ENCODE measurements at places on chromosomes 3 and 15.

DNA sequence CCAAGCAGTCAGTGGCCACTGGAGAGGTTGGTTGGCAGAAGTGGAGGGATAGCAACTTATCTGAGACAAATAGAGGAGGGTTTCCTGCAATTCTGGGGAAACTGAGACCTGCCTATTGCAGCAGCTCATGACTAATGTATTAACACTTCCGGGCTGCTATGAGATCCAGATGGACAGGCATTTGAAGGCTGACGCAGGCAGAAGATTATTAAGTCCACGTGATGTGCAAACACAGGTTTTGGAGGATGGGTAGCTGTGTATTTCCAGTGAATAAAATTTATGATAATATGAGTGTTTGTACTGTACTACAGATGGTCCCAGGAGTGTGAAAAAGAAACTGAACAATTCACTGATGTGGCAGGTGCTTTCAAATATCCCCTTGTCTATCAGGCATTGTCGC, 28.5 kb upstream of the CFAP161 start:
- no peak for DNase-seq

DNA sequence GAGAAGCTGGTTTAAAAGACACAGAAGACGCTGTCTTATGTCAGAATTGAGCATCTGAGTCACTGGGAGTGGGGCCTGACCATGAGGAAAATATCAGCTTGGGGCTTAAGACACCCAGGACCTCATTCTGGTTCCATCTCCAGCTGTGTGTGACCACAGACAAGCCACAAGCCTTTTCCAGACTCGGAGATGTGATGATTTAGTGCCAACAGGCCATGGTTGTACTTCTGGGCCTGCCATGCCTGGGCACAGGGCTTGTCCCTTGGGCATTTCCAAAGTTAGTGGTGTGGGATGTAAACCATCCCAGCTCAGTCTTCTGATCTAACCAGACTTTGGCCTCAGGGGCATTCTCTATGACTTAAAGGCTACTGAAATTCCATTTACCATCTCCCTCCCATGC, 269.8 kb downstream of the RYR3 start:
- DNase-seq, result no peak

DNA sequence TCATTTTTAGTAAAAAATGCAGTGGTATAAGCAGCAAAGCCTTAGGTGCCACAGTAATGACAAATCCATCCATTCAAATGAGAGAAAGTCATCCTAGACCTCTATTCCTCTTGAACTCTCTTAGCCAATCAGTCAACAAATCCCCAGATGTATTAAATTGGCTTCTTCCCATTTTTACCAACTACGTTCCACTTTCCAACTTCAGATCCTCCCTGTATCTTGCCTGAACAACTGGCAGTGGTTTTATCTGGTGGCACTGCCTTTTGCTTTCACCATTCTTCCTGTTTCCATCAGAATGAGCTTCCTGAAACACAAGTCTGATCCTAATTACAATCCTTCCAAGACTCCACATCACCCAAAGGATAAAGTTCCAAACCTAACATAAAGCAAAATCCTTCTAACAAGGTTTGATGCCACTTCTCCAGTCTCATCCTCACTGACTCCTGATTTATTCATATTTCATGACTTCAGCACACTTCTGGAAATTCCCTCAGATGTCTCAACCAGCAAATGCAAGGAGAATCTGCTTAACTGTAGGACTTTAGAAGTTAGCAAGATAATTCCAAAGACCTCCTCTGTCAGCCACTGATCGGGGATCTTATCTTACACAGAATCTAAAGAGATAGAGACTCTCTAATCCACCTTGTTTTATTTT, 69.8 kb upstream of the SLC4A7 start:
- DNase-seq, result no peak

GRCh38 chr3:134880431-134880830, 85.4 kb downstream of the EPHB1 start:
- DNase-seq, result no peak

GRCh38 chr15:63082366-63082765, 39.3 kb upstream of the LACTB start:
- no peak for DNase-seq

DNA sequence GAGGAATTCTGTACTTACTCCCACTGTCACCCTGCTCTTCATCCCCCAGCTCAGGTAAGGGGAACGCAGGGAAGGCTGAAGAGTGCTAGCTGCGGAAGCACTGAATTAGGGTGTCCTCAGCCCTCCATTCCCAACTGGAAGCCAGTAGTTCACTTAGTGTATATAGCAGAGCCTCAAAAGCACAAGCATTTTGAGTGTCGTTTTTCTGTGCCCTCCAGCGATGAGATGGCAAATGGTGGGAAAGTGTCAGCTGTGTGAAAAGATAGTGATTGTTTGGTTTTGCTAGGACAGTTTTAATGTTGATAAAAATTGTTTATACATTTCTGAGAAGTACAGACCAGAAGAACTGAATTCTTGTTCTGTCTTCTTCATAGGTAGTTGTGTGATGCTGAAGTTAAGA, 10.8 kb downstream of the MRPS22 start:
- no peak for DNase-seq

- DNase-seq, result no peak
Observed at GRCh38 chr3:26202169-26202568, 412.3 kb downstream of the OXSM start.

- no peak for DNase-seq
Observed at GRCh38 chr3:61813636-61814035, 252.3 kb downstream of the PTPRG start.

DNA sequence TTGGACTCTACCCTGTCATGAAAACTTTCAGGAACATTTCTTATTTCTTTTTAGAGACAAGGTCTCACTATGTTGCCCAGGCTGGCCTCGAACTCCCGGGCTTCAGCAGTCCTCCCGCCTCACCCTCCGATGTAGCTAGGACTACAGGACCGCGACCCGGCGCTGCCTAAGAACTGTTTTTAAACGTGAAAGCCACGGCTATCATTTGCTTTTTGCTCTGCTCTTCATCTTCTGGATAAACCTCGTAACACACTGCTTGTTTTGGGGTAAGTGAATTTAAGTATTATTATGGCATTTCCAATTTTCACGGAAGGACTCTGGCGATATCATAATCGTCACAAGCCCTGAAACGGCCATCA, 14.3 kb upstream of the CCNL1 start:
- DNase-seq, result no peak

DNA sequence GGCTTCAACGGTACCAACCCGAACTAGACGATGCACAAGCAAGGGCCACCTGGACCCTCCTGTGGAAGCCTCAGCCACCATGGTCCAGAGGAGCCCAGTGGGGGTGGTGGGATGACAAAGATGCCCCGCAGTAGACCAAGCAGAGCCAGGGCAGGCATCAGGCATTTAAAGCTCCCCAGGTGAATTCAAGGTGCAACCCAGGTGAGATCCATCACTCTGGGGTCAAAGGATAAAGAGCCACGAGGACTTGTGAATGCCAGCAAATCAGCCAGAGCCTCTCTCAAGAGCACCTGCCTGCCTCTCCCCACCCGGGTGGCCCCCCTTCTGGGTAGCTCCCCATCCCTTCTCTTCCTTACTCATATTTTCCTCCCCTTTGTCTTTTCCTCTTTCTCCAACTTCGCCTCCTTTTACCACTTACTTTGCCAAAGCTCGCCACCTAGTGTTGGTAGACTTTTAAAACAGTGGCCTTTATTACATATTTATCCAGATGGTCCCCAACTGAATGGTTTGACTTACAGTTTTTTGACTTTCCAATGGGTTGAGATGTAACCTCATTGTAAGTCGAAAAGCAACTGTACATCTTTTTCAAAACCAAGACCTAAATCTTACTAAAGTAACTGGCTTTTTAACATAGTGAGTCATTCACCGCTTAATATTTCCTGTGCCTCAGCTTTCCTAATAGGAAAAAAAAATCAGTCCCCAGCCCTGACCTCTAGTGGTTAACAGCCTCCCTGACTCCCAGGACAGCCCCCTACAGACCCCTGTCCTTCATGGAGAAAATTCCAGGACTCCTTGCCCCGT, 18.8 kb downstream of the PLA2G4F start:
- DNase-seq, result peak; percentile 72

- DNase-seq, result no peak
Observed at GRCh38 chr15:68684476-68684875, 105.7 kb downstream of the CORO2B start.

GRCh38 chr3:128153156-128154041, at the start of gene EEFSEC:
Gene EEFSEC (plus strand): TSS chr3:128153481. CDS start chr3:128153508, 27 bp downstream.
- peak; percentile 90 for DNase-seq

GRCh38 chr3:152454076-152454875, 185.5 kb downstream of the MBNL1 start:
- no peak for DNase-seq

GRCh38 chr3:53350652-53351051, 3.3 kb upstream of the DCP1A start:
- no peak for DNase-seq

GRCh38 chr3:50226888-50227389, 9.1 kb upstream of the GNAI2 start:
- DNase-seq, result no peak

DNA sequence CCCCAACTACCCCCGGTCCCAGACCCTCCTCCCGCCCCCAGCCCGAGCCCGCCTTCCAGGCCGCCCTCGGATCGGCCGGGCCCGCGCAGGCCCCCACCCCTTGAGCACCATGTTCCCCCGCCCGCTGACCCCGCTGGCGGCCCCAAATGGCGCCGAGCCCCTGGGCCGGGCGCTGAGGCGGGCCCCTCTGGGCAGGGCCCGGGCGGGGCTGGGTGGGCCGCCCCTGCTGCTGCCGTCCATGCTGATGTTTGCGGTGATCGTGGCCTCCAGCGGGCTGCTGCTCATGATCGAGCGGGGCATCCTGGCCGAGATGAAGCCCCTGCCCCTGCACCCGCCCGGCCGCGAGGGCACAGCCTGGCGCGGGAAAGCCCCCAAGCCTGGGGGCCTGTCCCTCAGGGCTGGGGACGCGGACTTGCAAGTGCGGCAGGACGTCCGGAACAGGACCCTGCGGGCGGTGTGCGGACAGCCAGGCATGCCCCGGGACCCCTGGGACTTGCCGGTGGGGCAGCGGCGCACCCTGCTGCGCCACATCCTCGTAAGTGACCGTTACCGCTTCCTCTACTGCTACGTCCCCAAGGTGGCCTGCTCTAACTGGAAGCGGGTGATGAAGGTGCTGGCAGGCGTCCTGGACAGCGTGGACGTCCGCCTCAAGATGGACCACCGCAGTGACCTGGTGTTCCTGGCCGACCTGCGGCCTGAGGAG, 472 bp downstream of the CHST14 start:
- DNase-seq, result no peak

DNA sequence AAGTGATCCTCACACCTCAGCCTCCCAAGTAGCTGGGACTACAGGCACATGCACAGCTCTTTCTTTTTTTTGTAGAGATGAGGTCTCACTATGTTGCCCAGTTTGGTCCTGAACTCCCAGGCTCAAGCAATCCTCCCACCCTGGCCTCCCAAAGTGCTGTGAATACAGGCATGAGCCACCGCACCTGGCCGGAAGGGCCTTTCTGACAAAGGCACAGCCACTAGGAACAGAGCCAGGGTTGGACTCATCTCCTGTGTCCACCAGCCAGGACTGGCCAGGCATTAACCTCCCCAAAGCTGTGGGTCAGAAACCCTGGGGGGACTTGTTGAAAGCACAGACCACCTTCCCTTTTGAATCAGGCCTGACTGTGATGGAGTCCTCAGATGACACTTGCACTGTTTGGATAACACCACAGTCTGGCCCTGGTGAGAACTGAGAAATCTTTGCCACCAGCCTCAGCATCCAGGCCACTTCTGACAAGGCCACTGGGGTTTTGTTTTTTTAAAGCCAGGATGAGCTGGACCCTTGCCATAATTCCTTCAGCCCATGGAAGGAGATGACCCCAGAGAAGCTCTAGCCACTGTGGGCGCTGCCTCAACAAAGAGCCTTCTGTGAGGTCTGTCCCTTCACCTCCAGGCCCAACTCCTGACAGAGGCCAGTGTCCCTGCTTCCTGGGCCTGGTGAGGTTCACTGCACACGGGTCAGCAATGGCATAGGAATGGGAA, 4.8 kb downstream of the TKT start:
- DNase-seq, result no peak

GRCh38 chr15:94298364-94298763, 67.0 kb downstream of the MCTP2 start:
- DNase-seq, result no peak
